Stimulated activated memory B cell treated with anti-CD40 and anti-IgM and Interleukin-4, amounts not matched to agents 10 μg/mL and 1 μg/mL and 100 μg/mL, for 72 hours (primary cell): ENCODE measurements at places on chromosomes 4 and X.

DNA sequence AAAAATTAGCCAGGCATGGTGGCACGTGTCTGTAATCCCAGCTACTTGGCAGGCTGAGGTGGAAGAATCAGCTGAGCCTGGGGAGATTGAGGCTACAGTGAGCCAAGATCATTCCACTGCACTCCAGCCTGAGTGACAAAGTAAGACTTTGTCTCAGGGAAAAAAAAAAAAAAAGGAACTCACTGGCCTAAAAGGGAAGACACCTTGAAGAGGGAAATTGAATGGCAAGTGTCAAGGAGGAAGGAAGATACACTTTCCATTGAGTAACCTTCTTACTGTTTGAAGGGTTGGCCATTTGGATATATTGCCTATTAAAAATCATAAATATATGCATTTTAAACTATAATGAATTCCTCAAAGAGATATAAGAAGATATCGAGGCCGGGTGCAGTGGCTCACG, 147.5 kb upstream of the FAM241A start:
- no peak for ATAC-seq

- ATAC-seq: peak; percentile 59
Observed at GRCh38 chr4:25874655-25875054, 11.9 kb upstream of the SEL1L3 start.

GRCh38 chr4:183408796-183409195, 35.6 kb upstream of the CDKN2AIP start:
- no peak for ATAC-seq

GRCh38 chr4:89303177-89303576, 4.4 kb downstream of the GPRIN3 start:
- no peak for ATAC-seq

GRCh38 chr4:183057255-183057654, 41.8 kb upstream of the WWC2 start:
- no peak for ATAC-seq

GRCh38 chr4:1328267-1329155, 18.5 kb upstream of the UVSSA start:
- no peak for ATAC-seq
